Suprapubic skin (tissue), 4 donors: ENCODE measurements at places on chromosomes 3 and 15.

DNA sequence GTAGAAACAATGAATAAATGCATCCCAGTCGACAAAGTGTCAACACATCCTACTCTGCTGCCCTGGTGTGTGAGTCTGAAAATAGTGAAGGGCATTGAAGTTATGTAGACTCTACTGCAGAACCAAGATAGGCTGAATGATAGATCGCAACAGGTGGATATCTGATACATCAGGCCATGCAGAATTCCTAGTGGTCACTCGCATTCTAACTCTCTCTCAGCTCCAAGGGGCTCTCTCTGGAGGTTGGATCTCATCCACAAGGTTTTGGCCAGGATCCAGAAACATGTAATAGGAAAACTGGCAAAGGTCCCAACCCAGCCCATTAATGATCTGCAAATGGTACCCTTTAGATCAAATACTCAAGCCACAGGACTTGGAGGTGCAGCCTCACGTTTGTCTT, 514.1 kb downstream of the MAGI1 start:
- no peaks in the 10 kb centered on the region for H3K36me3 ChIP-seq
- H3K4me1 ChIP-seq, result no peaks in the 10 kb centered on the region
- no peaks in the 10 kb centered on the region for H3K27me3 ChIP-seq
- no peak overlapping the region for H3K4me3 ChIP-seq
- H3K27ac ChIP-seq, result no peak overlapping the region
- no peak for DNase-seq

GRCh38 chr3:189363590-189364255, 192.0 kb downstream of the TPRG1 start:
- no peak overlapping the region for H3K4me3 ChIP-seq
- peaks cover 17% of the 10 kb centered on the region for H3K4me1 ChIP-seq
- H3K27me3 ChIP-seq, result no peaks in the 10 kb centered on the region
- no peak for DNase-seq

GRCh38 chr3:196419386-196419785, 12.8 kb downstream of the UBXN7 start:
- H3K4me1 ChIP-seq, result peaks cover 11% of the 10 kb centered on the region
- H3K4me3 ChIP-seq, result no peak overlapping the region
- DNase-seq, result no peak
- H3K27ac ChIP-seq, result no peak overlapping the region

DNA sequence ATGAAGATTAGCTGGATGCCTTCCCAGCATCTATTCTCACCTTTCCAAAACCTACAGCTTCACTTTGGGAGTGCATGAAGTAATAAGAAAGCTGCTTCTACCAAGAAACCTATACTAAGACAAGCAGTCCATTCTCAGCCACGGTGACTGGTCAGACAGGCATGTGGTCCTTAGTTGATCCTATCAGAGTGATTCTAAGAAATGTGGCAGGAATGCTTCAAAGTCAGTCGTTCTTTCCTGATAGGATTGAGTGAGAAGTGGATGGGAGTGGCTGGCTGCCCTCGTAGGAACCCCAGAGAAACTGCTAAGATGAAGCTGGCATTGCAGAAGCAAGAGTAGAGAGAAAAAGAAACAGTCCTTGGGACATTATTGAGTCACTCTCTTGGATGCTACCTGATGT, 16.6 kb downstream of the FOXB1 start:
- no peak overlapping the region for H3K4me3 ChIP-seq
- H3K27ac ChIP-seq, result no peak overlapping the region
- H3K4me1 ChIP-seq, result no peaks in the 10 kb centered on the region
- peaks cover 53% of the 10 kb centered on the region for H3K27me3 ChIP-seq

DNA sequence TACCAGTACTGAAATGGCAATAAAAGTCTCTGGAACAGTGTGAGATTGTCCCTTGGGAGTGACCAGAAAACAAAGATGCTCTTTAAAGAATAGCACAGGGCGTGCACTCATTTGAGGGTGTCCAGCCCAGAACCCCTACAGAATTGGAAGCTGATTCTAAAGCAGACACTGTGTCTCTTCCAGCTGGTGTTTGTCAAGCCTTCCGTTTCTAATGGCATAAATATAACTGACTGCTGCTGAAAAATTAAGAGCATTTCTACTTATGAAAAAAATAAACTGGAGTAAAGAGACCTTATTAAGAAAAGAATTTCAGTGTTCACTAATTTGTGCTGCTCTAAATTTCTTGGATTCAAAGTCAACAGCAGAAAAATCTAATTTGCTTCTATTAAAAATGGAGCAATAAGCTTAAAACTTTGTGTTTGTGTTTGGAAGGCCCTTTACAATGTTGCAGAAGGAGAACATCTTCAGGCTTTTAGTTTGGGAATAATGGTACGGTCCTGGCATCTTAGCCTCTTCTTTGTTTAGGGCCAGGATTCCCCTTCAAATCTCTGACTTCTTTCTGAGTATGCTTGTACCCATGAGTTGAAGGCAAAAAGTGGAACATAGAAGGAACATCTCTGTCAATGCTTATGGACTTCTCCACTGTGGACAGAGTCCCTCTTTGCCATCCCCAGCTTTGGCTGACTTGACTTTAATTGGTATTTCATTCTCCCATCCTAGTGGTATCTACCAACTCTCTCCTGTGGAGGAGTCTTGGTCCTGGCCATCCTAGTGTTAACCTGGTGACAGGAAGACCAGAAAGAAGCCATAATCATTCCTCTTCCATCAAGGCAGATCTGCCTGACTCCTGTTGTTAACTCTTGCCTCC, 65.9 kb downstream of the THSD4 start:
- no peaks in the 10 kb centered on the region for H3K36me3 ChIP-seq
- DNase-seq, result no peak
- no peaks in the 10 kb centered on the region for H3K4me1 ChIP-seq
- no peak overlapping the region for H3K27ac ChIP-seq

DNA sequence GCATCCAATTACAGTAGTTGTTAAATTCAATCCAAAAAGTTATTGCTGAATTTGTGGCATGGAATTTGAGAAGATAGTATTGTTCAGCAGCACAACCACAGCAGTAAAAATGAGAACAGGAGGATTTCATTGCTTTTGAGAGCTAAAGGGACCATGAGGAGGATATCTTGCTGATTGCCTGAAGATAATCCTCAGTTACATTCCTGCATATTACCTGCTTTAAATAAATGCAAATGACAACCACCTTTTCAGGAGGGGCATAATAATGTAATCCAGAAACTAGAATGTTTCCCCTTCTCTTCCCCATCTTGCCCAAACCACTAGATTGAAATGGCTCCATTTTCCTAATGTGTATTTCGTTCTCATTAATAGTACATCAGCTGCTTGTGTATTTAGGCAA, 35.2 kb upstream of the SLC2A2 start:
- no peaks in the 10 kb centered on the region for H3K4me1 ChIP-seq
- H3K27ac ChIP-seq, result no peak overlapping the region
- H3K36me3 ChIP-seq, result no peaks in the 10 kb centered on the region
- no peak for DNase-seq
- H3K27me3 ChIP-seq, result no peaks in the 10 kb centered on the region
- no peak overlapping the region for H3K4me3 ChIP-seq

DNA sequence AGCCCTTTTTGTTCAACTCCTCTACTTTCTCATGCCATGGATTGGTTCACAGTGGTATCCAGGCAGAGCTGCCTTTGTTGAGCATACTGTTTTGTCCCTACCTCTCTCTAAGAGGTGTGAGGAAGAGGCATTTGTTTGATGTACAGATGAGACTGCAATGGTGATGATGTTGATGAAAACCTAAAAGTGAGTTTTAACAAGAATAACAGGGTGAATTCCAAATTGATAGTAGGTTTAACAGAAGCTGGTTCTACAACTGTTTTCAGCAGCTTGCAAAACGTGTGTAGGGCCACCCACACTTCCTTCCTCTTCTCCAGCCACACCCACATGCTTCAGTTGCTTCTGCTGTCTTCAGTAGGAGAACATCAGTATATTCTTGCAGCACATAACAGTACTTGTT, 10.2 kb downstream of the SNRK start:
- no peak overlapping the region for H3K27ac ChIP-seq
- no peak overlapping the region for H3K4me3 ChIP-seq
- H3K36me3 ChIP-seq, result no peaks in the 10 kb centered on the region
- H3K27me3 ChIP-seq, result no peaks in the 10 kb centered on the region

DNA sequence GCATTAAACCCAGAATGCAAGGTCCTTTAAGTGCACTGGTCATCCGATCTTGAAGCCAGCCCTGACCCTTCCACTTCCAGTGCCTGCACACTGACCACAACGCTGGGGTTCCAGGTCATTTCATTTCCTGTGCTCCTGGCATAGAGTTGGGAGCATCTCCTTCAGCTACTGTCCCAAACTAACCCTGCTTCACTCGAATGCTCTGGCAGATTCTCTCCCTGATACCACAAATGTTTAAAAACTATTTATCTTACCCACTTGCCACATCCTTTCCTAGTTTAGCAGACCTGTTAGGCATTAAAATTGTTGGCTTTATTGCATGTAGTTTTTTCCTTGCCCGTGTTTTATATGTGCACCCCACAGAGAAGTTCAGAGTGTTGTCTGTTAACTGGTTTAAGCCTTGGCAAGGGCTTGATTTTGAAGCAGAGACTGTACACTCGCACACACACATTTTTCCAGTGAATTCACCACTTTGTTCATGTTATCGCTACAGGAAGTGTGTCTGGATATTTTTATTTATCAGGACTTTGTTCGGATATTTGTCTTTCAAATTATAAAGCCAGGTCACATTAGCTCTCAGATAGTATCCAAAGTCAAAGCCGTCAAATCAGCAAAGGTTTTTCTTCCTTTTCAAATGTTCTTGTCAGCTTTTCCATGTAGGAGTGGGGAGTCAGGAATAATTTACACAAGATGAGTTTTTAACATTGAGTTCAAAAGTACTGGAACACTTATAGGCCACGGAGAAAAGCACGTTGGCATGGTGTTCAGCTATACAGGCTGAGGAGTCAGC, 77.3 kb downstream of the ABI3BP start:
- H3K4me3 ChIP-seq, result no peak overlapping the region
- H3K27ac ChIP-seq, result no peak overlapping the region
- no peaks in the 10 kb centered on the region for H3K27me3 ChIP-seq
- no peak for DNase-seq

DNA sequence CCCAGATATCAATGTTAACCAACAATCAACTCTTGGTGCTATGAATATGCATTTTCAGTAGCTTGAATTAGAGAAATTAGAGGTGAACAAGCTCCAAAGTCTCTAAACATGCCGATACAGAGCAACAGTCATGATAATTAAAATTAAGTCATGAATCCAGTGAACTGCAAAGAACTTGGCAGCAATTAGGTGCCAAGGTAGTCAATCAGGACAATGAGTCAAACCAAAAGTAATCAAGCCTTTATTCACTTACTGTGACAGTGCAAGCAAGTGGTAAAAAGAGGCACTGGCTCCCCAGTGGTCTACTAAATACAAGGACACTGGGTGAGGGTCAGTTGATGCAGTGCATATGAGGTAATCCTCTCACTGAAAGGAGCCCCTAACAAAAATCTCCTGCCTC, 1.8 kb downstream of the ZNF770 start:
- H3K4me3 ChIP-seq, result peak overlapping the region; percentile 64
- H3K27ac ChIP-seq, result peak overlapping the region; percentile 99
- peaks cover 44% of the 10 kb centered on the region for H3K4me1 ChIP-seq
- H3K36me3 ChIP-seq, result peaks cover 20% of the 10 kb centered on the region
- no peak for DNase-seq

DNA sequence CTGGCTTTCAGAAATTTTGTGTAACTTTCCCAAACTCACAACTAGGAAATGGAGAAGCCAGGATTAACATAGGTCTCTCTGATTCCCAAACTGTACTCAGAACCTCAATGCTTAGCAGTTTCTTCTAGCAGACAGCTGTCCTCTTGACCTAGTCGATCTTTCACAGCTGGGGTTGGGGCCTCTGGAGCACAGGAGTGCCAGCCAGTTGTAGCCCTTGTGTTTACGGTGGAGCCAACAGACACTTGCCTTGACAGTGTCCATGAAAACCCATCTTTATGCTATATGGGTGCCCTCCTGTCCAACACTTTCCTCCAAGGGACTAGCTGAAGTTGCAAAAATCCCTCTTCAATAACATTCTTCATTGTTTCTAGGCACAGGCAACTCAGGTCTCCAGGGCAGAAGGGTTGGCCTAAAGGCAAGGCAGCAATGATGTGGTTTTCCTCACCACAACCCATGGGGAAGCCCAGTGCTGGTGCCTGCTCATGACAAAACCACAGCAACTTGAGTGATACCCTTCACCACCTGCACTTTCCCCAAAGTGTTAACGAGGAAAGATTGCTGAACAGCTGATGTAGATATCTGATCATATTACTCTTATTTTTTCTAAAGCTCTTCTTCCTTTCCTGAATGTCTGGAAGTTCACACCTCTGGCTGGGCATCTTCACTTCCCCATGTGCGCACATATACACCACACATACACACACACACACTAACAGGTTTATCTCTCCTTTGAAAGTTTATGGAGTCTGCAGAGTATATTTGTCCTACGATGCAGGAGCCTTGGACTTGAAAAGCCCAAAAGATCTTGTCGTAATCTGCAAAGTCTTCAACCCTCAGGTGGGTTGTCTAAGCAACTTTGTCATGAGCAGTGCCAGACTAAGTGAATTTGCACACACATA, 11.0 kb upstream of the KNG1 start:
- no peaks in the 10 kb centered on the region for H3K36me3 ChIP-seq
- H3K27ac ChIP-seq, result no peak overlapping the region
- no peak for DNase-seq
- H3K4me3 ChIP-seq, result no peak overlapping the region
- H3K4me1 ChIP-seq, result no peaks in the 10 kb centered on the region

- DNase-seq, result no peak
- H3K4me1 ChIP-seq, result peaks cover 15% of the 10 kb centered on the region
- H3K4me3 ChIP-seq, result no peak overlapping the region
Observed at GRCh38 chr3:120081719-120082118, 12.5 kb downstream of the GSK3B start.

DNA sequence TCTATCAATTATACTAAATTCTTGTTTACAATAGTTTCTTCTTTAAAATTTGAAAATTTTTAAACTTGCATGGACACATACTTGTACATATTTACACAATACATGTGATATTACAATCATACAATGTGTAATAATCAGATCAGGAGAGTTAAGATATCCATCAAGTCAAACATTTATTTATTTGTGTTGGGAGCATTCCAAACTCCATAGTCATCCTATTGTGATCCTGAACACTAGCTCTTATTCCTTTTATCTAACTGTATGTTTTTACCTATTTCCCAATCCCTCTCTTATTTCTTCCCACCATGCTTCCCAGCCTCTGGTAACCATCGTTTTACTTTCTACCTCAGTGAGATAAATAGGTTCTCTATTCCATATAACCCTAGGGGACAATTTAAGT, 1219.2 kb downstream of the ZPLD1 start:
- H3K4me3 ChIP-seq, result no peak overlapping the region
- no peaks in the 10 kb centered on the region for H3K4me1 ChIP-seq
- no peaks in the 10 kb centered on the region for H3K27me3 ChIP-seq
- H3K27ac ChIP-seq, result no peak overlapping the region
- DNase-seq, result no peak

GRCh38 chr15:39692356-39693327, 90.0 kb downstream of the FSIP1 start:
- no peaks in the 10 kb centered on the region for H3K36me3 ChIP-seq
- H3K4me3 ChIP-seq, result no peak overlapping the region
- peaks cover 12% of the 10 kb centered on the region for H3K4me1 ChIP-seq
- H3K27me3 ChIP-seq, result no peaks in the 10 kb centered on the region
- no peak for DNase-seq
